ENCODE measurements at places on chromosomes 7 and 10.
A peak's percentile ranks its signal among the peaks of the same experiment; 100 is the strongest.

GRCh38 chr10:110138197-110138812 is 69.1 kb upstream of the MXI1 start:
- peak; percentile 92 for DNase-seq

DNA sequence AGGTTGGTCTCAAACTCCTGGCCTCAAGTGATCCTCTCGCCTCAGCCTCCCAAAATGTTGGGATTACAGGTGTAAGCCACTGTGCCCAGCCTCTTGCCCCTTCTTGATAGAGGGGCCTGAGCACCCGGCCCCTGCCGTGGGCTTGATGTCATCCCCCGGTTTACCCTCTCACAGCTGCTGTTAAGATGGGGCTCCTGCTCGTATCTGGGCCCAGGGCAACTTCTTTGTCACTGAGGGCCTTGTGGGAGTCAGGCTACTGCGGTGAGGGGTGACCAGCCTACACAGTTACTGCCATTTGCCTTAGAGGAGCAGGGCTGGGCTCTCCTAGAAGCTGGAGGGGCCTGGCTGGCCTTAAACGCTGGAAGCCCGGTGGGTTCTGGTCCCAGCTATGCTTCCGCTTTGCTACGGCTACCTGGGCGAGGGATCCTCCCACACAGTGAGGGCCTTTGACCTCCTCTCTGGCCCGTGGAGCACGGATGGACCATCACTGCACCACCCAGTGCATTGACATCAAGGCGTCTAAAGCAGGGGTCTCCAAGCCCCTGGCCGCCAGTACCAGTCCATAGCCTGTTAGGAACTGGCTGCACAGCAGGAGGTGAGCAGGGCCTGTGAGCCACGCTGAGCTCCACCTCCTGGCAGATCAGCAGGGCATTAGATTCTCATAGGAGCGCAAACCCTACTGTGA is 1.1 kb upstream of the TMEM130 start:
- no peak for DNase-seq

DNA sequence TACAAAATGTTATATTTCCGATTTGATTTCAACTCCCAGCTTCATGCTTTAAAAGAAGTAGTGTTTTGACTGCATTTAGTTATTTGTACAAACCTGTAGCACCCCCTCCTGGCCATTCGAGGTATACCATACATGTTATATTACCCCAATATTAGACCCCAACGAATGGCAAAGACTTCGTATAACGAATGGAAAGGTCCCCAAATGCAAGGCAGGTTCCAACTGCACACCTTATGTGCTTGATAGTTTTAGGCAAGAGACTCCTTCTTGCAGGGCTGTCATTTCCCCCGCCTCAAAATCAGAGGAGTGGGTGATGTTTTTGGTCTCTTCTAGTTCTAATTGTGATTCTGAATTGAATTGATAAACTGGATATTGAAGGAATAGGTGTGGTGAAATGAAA is 101.1 kb upstream of the TARP start:
- peak; percentile 36 for DNase-seq

DNA sequence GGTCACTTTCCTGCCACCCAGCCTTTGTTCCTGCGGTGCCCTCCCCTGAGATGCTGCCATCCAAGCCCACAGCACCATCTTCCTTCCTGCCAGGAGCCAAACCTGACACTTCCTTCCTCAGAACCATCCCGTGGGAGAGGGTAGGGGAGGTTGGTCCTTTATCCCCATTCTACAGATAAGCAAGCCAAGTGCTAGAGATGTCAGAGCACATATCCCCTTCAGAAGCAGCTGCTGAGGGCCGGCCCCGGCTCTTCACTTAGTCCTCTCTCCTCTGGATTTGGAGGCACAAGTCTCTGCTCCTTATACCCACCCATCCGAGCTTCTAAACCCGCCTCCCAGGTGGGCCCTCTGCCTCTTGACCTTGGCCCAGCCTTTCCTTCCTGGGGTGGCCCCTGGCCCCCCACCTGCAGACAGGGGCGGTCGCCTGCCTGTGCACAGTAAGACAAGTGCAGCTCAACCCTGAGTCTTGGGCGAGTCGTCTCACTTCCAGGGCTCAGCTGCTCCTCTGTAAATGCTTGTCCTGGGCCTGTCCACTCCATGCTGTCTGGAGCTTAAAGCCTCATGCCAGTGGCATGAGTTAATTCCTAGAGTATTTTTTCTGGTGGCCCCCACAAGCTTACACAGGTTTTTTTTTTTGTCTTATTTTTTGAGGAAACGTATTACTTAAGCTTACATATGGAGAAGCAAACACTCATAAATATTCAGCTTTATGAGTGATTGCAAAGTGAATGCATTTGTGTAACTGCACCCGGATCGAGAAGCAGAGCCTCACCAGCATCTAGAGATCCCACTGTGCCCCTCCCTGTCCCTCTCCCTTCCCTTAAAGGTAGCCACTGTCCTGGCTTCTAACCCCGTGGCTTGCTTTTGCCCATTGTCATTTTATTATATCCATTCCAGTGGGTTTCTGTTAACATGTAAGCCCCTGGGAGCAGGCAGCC is 125.1 kb downstream of the CDH23 start:
- DNase-seq: no peak

DNA sequence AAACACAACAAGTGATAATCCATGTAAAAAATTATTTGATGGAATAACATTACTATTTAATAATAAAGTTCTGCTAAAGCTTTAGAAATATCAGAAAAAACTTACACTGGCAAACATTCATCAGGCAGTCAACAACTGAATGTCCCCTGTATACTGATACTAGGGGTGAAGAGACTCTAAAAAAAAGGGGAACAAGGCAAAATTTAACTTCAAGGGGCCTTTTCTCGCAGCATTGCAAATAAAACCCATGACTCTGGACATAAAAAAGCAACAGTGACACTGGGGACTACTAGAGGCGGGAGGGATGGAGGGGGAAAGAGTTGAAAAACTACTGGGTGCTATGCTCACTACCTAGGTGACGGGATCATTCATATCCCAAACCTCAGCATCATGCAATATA is 5.8 kb upstream of the IFRD1 start:
- DNase-seq: no peak

DNA sequence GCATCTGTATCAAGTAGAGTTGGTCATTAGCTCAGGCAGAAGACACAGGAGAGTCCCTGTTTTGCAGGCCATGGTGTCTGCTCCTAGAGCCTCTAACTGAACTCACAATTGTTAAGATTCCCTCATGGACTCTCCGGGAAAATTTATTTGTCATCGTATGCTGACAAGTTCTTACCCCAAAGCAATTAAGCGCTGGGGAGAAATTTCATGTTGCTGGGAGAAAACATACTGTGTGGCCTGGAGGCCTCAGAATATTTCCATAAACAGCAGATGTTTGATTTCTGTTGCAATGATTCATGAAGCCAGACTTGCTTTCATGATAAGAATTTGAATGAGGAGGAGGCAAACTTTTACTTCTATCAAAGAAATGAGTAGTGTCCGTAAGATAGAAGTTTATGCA is 583.2 kb downstream of the GATA3 start:
- DNase-seq: no peak

GRCh38 chr10:90180886-90181691 is 479.7 kb downstream of the KIF20B start:
- no peak for DNase-seq

GRCh38 chr10:60908031-60908430 is 36.0 kb downstream of the RHOBTB1 start:
- DNase-seq: no peak

- no peak for DNase-seq
Measured at GRCh38 chr10:357201-357950, 222.1 kb downstream of the ZMYND11 start.

DNA sequence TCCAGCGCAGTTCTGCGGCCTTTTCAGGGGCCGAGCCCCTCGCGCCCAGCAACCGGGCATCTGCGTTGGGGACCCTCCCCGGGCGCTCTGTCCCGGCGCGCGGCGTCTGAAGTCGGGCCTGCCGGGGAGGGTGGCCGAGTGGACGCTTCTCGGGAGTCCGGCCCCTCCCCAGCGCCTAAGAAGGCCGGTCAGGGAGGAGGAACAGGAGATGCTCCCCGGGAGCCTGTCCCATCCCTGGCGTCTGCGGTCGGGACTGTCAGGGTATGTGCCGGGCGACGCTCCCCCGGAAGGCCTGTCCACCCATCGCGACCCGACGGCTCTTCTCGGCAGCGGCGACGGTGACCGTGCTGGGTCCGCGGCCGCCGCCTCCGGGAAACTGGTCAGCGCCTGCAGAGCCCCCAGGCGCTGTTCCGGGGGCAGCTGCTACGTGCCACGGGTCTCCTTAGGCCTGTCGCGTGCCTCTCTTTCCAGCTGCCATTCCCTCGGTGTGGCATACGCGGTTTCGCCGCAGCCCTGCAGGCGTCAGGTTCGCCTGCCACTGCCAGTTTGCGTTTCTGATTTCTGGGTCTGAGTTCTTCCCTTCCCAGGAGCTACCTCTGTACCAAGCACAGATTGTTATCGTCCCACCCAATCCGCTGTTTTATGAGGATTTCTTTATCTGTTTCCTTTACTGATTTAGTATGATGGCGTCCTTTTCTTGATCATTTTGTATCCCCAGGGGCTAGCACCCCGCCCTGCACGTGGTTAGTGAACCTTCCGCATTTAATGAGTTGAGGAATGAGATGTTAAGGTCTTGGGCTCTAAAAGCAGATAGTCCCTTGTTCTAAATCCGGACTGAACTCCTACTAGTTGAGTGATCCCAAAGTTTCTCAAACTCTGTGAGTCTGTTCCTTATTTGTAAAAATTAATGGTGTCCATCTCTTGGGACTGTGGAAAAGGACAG is 782 bp downstream of the IFIT5 start:
- peak; percentile 57 for DNase-seq

- no peak for DNase-seq
Measured at GRCh38 chr10:59505926-59506325, 143.6 kb upstream of the FAM13C start.

GRCh38 chr7:17526621-17527020 is 228.2 kb downstream of the AHR start:
- no peak for DNase-seq

GRCh38 chr7:127252377-127252713 is 396 bp downstream of the GRM8 start:
- no peak for DNase-seq

- DNase-seq: no peak
Measured at GRCh38 chr7:21912931-21913780, 32.5 kb downstream of the CDCA7L start.

DNA sequence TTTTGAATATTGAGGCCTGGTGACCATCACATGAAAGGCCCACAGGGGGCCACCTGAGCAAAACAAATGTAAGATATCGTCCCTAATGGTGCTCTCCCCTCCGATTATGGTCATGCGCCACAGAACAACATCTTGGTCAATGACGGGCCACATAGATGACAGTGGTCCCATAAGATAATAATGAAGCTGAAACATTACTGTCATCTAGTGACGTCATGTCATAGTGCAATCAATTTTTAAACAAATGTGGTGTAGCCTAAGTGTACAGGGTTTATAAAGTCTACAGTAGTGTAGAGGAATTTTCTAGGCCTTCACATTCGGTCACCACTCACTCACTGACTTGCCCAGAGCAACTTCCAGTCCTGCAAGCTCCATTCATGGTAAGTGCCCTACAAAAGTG is 36.8 kb downstream of the JCAD start:
- no peak for DNase-seq

DNA sequence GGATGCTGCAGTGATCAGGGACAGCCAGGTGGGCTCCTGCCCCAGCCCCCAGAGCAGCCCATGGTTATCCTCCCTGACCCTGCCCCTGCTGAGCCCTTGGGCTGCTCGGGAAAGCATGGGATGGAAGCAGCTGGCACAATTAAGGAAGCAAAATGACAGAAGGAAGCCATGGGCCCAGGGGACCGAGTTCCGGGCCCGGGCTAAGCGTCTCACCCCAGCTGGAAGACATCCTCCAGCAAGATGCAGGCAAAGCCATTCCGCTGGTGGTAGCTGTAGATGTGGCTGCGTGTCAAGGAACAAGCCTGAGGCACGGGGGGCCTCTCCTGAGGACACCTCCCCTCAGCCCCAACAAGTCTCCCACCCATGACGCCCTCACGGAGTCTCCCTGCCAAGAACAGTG is 1.1 kb downstream of the ATG9B start:
- no peak for DNase-seq

DNA sequence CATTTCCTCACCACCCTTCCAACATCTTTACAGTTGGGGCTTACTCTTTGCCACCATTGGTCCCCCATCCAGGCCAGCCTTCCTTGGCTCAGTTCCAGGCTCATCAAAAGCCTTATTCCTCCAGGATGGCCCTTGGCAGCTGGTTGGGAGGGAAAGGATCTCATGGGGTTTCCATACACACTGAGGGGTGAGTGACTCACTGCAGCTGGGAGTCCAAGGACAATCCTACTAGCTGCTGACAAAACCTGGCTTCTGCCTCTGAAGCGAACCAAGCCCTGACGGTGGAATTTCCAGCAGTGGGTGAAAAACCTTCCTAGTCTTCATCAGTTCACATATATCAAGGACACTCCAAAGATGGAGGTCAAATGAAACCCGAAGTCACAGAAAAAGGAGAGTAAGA is 22.9 kb downstream of the CRHR2 start:
- DNase-seq: no peak

DNA sequence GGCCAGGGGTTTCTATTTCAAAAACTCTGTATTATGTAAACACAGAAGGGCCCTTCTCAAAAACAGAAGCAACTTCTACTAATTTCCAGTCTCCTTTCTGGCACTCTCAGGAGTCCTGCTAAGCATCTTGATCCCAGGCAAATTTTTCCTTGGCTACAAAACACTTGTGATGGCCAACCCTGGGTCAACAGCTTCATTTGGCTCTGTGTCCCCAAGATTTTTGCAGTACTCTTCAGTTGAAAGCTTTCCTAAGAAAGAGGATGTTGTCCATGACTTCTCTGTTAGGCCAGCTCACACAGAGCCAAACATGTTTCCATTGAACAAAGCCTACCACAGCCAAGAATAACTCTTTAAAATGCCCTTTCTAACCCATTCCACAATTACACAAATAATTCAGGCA is 99.0 kb upstream of the EGR2 start:
- DNase-seq: no peak

- no peak for DNase-seq
Measured at GRCh38 chr10:93445097-93445960, 36.8 kb downstream of the MYOF start.

- no peak for DNase-seq
Measured at GRCh38 chr7:120171406-120171805, 101.6 kb upstream of the KCND2 start.

- DNase-seq: no peak
Measured at GRCh38 chr7:38220452-38220851, 42.4 kb downstream of the STARD3NL start.

DNA sequence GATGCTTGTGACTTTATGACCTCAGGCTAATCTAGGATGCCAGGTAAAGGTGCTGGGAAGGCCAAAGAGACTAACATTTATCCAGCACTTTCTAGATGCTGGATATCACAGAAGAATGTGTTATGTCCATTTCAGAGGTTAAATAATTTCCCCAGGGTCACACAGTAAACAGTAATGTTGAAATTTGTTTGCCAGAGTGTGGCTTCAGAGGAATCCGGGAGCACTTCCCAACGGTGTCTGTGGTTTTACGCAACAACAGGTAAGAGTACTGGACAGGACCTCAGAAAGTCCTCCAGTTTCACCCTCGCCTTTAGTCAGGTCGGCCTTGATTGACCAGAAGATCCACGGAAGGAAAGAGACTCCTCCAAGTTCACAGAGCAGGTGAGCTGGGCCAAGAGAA is 1.7 kb downstream of the SHTN1 start:
- no peak for DNase-seq
